GM19239 (cell line): ENCODE measurements at places on chromosomes 16 and 17.

- DNase-seq = no peak
These were observed 19.2 kb upstream of the EMP2 start for GRCh38 chr16:10599626-10600025.

DNA sequence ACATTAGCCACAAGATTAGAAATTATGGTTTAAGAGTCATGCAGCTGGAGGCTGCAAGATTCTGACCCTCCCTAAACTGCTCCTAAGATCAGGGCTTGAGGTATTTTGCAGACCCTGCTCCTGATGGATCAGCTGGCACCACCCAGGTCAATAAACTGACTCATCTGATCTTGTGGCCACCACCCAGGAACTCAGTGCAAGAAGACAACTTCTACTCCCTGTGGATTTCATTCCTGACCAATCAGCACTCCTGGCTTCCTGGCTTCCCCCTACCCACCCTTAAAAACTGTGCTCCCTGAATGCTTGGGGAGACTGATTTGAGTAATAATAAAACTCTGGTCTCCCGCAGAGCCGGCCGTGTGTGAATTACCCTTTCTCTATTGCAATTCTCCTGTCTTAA lies 25.0 kb upstream of the MILR1 start:
- DNase-seq = no peak

GRCh38 chr16:53100131-53100748 lies 45.4 kb downstream of the CHD9 start:
- DNase-seq = no peak

- DNase-seq = no peak
These were observed 43.3 kb downstream of the SMURF2 start for GRCh38 chr17:64618848-64619247.

- no peak for DNase-seq
These were observed 46.1 kb upstream of the ACSF3 start for GRCh38 chr16:89047331-89048089.

- DNase-seq = no peak
These were observed 15.0 kb downstream of the TBKBP1 start for GRCh38 chr17:47708864-47709541.

- DNase-seq = no peak
These were observed 68.1 kb upstream of the CPHXL start for GRCh38 chr16:75794426-75794825.

GRCh38 chr17:3029213-3029913 lies 34.0 kb downstream of the OR1D5 start:
- no peak for DNase-seq

DNA sequence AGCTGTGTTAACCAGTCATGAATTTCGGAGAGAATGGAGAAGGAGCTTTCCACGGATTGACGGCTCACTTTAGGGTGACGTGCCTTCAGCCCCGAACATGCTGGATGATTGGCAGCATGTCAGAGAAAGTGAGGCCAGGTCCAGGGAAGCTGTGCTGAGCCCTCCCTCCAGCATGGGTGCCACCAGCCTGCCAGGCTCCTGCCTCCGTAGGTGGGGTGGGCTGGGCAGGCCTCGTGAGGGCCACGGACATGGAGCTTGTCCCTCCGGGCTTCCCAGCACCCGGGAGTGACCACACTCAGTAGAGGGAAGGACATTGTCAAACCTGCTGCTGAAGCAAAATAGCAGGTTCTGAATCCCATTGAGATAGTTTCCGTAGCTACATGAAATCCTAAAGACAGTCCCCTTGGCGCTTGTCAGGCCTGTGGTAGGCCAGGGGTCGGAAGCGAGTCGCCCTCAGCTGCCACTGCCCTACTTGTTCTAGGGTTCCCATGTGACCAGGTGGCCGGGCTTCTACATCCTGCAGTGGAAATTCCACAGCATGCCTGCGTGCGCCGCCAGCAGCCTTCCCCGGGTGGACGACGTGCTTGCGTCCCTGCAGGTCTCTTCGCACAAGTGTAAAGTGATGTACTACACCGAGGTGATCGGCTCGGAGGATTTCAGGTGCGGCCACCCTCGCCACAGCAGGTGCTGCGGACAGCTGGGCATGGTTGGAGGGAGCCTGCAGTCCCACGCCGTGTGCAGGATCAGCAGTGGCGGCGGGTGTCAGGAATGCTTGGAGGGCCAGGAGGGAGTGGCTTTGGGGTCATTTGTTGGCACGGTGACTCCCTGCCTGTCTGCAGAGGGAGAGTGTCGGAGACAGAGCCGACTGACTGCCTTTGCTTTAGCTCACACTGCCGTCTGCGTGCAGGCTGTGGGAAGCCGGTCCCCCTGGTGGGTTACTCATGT lies 72.3 kb downstream of the SEC14L1 start:
- DNase-seq = no peak

GRCh38 chr17:29570521-29570920 lies 2.0 kb downstream of the TP53I13 start:
- no peak for DNase-seq

DNA sequence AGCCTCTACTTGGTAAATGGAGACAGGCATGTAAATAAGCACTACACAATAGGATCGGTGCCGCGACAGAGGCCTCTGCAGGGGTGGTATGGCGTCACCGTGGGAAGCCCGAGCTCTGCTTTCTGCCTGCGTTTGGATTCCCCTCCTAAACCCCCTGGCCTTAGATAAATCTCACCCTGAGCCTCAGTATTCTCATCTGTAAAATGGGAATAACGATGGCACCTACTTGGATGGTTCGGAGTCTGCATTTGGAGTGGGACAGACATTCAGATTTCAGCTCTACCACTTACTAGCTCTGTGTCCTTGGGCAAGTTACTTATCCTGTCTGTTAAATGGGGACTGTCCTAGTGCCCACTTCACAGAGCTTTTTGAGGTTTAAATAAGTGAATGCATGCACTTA lies 42.8 kb upstream of the TNRC6A start:
- DNase-seq = no peak

- no peak for DNase-seq
These were observed 103.0 kb downstream of the ZFHX3 start for GRCh38 chr16:72944757-72945485.

DNA sequence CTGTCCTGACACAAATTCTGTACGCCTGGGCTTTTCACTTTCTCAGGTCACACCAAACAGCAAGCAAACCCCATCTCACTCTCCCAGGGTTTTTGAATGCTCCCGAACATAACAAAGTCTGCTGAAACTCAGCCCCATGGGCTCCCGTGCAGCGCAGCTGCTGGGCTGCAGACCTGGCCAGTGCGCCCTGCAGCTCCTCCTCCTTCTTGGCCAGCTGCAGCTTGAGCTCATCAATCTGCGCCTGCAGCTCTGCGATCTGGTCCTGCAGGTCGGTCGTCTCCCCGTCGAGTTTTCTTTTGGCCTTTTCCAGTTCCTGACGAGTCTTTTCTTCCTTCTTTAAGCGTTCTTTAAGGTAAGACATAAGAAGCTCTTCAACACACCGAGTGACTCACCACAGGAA lies 70.5 kb downstream of the NDEL1 start:
- no peak for DNase-seq

GRCh38 chr17:34318474-34318873 lies 761 bp upstream of the CCL8 start:
- no peak for DNase-seq

DNA sequence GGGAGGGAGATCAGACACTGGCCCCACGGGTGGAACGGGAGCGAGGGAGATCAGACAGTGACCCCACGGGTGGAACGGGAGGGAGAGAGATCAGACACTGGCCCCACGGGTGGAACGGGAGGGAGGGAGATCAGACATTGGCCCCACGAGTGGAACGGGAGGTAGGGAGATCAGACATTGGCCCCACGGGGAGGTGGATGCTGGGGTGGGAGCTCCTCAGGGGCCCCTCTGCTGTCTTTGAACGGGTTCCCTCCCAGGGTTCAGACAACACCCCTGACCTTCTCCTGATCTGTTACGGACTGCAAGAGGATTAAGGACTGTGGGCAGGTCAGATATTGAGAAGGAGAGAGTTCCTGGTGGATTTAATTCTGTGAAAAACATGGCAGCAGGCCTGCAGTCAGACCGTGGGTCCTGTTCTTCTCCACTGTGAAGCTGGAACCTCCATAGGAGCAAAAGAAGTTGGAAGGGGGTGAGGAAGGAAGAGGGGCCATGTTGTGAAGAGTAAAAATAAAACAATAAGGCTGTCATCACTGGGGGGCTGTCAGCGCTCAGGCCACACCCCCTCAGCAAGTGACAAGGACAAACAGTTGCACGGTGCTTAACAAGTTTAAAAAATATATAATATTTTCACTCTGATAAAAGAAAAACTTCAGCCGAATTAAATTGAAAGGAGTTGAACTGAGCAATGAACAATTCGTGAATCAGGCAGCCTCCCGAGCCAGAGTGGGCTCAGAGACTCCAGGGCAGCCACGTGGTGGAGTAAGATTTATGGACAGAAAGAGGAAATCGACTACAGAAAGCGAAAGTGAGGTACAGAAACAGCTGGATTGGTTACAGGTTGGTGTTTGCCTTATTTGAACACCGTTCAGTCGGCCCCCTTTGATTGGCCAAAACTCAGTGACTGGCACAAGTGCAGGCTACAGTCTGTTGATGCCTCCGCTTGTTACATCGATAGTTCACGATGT lies 348.7 kb upstream of the TNRC6C start:
- DNase-seq = peak; percentile 44

DNA sequence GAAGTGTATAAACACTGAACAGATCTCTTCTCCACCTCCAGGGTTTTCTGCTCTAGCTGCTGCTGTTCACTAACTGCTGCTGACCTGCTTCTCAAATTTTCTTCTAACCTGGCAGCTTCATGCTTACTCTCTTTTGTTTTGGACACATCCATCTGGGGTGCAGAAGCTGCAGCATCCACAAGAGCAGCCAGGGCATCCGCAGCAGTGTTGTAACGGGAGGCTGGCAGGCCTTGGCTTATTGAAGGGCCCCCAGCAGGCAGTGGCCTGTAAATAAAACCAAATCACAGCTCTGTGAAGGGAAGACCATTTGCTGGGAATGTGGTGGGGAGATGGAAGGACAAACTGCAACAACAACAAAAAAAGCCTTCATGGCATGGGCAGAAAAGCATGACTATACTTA lies 62.0 kb downstream of the TTC19 start:
- no peak for DNase-seq

DNA sequence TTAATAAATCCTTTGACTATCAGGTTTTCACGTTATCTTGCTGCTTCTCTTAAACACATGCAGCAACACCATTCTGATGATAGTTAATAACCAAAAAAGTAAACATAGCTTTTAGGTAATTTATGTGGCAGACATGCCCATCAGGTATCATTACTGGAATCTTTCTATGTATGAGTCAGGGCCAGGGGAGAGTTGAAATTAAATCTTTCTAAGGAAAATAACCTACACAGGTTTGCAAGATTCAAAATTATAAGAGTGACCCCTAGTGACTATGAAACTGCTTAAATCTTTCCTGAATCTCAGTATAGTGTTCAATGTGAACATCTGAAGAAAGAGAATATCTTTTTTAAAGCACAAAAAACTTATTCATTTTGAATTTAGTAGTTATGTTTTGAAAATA lies 666.6 kb downstream of the CDH11 start:
- no peak for DNase-seq

GRCh38 chr16:66920299-66920590 lies 1.6 kb upstream of the CDH16 start:
- DNase-seq = no peak

- DNase-seq = no peak
These were observed 21.4 kb upstream of the MPRIP start for GRCh38 chr17:17020821-17021193.

DNA sequence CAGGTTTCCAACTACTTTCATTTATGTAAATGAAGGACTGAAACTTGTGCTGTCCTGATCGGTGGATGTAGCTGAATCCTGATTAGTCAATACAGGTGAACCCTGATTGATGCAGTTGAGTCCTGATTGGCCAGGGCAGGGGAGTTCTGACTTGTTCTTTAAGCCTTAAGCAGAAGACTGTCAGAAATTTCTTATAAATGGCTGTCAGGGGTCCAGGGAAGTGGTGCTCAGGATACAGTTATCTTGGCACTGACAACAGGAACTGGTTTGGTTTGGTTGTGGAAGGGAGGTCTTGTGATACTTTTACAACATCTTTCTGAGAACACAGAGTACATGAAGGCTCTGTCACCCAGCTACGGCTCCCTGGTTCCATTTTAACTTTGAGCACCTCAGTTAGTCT lies 132.1 kb downstream of the KCNJ12 start:
- DNase-seq = no peak

GRCh38 chr16:85798901-85799496 lies 345 bp downstream of the EMC8 start:
- peak; percentile 60 for DNase-seq

GRCh38 chr17:28648698-28649097 lies 3.7 kb upstream of the BLTP2 start:
- no peak for DNase-seq

DNA sequence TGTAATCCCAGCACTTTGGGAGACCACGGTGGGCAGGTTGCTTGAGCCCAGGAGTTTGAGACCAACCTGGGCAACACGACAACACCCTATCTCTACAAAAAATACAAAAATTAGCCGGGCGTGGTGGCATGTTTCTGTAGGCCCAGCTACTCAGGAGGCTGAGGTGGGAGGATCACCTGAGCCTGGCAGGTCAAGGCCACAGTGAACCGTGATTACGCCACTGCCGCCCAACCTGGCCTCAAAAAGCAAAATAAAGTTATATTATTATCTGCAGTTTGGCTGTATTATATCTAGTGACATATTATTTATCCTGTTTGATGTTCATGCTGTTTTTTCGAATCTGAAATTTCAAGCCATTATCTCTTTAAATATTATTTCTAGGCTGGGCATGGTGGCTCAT lies 26.5 kb downstream of the ST3GAL2 start:
- no peak for DNase-seq

DNA sequence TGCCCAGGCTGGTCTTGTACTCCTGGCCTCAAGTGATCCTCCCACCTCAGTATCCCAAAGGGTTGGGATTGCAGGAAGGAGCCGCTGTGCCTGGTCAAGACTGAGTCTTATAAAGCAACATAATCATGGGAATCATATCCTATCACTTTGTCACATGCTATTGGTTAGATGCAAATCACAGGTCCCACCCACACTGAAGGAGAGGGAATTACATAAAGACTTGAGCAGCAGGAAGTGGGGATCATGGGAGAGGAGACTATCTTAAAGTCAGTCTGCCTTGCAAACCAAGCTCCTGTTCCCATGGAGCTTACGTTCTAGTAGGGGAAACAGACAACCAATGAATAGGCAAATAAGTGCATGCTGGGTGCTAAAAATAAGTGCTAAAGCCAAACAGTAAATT lies 28.3 kb upstream of the TENT4B start:
- DNase-seq = no peak

GRCh38 chr16:65386672-65387071 lies 264.8 kb upstream of the CDH11 start:
- no peak for DNase-seq

GRCh38 chr16:56336711-56337110 lies 88.6 kb downstream of the AMFR start:
- DNase-seq = no peak
